ENCODE measurements at places on chromosomes 12 and 14.

GRCh38 chr12:79707830-79708229, 17.1 kb upstream of the PAWR start:
- no peak for DNase-seq

DNA sequence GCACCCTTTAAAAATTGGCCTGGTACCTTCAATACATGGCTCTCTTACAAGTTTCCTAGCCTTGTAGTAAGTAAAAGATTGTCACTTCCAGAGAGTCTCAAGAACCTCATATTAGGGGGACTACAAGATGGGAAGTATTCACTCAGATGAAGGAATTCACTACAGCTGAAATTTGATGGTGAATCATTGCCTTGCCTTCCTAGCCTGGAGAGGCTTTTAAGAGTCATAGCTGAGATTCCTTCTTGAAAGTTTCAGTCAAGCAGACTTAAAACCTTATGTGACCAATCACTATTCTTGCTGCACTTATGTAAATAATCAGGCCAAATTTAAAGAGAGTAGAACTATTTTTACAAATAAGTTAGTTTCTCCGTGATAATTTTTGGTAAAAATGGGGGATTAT, 451.6 kb downstream of the TRHDE start:
- no peak for DNase-seq

DNA sequence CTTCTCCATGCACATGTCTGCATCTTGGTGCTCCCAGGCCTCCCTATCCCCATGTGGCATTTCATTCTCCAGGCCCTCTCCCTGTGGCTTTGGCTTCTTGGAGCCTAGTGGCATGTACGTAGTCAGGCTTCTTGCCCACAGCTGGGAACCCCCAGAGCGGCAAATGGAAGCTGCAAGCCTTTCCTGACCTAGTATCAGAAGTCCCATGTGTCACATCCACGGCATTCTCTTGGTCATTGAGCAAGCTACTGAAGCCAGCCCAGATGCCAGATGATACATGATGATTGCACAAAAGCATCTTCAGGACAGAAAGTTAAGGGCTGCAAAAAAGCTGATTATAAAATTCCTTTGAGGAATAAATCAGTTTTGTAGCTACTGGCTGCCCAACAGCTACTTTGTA, 154.9 kb downstream of the PELI2 start:
- DNase-seq, result no peak

DNA sequence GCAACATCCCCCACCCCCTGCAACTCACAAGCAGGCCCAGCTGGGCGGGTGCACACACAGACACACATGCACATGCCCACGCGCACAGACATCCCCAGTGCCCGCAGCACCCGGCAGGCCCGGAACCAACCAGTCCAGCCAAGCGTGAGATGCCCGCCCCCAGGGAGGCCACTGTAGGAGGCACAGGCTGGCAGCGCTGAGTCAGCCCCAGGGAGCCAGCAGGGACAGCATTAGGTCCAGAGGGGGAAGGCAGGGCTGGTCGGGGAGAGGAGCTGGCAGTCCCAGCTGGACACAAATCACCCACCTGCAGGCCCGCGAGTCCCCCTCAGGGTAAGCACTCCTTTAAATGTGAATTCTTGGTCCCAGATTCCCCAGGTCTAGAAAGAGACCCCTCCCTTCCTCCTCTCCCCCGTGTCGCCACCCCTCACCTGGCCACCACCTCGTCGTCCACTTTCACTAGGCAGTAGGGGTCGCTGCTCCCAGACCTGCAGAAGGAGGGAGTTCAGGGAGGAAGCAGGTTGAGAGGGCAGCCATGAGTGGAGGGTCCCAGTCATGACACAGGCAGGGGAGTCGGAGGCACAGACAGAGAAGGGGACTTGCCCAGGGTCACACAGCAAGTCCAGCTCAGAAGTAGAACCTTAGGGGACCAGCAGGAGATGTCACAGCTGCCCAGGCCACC, 5.0 kb downstream of the RASAL1 start:
- no peak for DNase-seq

GRCh38 chr12:6263931-6264330, 46.6 kb upstream of the PLEKHG6 start:
- no peak for DNase-seq

- DNase-seq, result no peak
Observed at GRCh38 chr14:48786498-48786897, 799.7 kb downstream of the RPS29 start.

DNA sequence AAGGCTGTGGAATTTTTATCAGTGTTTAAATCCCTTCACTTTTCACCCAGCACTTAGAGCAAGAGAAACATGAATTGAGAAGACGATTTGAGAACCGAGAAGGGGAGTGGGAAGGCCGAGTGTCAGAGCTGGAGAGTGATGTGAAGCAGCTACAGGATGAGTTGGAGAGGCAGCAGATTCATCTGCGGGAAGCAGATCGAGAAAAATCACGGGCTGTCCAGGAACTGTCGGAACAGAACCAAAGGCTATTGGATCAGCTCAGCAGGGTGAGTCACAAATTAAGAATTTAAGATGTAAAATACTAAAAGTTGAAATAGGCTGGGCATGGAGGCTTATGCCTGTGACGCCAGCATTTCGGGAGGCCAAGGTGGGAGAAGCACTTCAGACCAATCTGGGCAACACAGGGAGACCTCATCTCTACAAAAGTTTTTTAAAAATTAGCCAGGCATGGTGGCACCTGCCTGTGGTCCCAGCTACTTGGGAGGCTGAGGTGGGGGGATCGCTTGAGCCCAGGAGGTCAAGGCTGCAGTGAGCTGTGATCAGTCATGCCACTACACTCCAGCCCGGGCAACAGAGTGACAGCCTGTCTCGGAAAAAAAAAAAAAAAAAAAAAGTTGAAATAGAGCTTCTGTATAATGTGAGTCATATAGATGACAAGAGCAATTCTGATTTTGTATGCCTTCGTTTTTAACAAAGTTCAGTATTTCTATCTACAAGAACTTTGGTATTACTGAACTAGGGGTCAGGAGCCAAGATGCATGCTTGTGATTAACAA, 9.6 kb downstream of the BICDL1 start:
- DNase-seq, result no peak

- DNase-seq, result no peak
Observed at GRCh38 chr12:17030338-17030737, 424.4 kb upstream of the LMO3 start.
